ENCODE measurements at places on chromosomes 1 and 21.

DNA sequence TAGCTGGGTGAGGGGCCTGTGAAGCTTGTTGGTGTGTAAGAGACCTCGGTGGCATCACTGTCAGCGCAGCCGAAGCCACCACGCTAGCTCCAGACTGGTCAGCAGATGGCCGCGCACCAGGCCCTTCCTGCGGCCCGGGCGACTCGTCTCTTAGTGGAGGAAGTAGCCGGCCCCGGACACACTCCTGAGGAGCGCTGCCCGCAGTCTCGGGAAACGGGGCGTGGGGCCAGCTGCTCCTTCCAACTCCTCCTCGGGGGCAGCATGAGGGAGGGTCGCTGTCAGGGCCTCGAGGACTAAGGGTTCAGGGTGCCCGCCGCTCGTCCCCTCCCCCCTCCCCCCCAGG lies 20.4 kb downstream of the H3-3A start:
- no peak for DNase-seq

- no peak for DNase-seq
Measured at GRCh38 chr1:208919371-208919770, 664.1 kb upstream of the CAMK1G start.

DNA sequence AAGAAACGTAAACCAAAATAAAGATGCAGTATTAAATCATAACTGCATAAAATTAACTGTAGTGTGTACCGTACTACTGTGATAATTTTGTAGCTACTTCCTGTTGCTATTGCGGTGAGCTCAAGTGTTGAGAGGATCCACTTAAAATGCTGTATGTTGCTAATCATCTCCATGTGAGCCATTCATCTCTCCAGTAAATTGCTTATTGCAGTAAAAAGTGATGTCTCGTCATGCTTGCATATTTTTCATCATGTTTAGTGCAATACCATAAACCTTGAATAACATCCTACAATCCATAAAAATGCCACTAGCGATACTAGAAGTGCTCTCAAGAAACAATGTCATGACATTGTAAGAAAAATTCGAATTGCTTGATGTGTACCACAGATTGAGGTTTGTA lies 66.3 kb downstream of the RAVER2 start:
- no peak for DNase-seq

DNA sequence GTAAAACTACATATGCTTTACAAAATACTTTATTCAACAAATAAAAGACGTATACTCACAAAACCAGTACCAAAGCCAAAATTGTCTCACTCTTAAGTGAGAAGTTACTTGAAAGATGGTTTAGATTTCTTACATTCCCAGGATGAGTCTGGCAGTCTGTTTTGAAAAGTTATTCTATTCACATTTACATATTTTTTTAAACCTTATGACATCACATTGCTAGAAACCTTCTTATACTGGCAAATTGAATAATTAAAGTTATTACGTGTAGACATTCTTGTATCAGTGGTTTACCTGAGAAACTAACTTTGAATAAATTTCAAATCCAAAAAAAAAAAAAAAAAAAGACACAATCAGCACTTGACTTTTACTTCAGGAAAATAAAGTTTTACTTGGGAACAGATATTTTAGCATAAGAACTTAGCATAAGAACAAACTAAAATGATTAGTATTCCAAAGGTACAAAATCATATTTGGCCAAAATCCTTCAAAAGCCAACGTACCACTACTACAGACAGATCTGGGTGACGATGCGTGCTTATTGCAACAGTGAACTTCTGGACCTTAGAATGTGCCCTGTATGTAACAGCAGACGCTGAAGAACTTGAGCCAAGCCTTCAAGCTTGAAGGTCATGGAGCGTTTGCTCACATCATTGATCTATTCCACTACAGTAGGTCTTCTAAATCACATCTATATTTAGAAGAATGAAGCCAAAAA lies 2.5 kb downstream of the CDC42BPA start:
- DNase-seq: no peak

- no peak for DNase-seq
Measured at GRCh38 chr1:214603819-214604252, 841 bp downstream of the CENPF start.

GRCh38 chr1:204461331-204462228 lies 33.0 kb downstream of the PIK3C2B start:
- DNase-seq: no peak

DNA sequence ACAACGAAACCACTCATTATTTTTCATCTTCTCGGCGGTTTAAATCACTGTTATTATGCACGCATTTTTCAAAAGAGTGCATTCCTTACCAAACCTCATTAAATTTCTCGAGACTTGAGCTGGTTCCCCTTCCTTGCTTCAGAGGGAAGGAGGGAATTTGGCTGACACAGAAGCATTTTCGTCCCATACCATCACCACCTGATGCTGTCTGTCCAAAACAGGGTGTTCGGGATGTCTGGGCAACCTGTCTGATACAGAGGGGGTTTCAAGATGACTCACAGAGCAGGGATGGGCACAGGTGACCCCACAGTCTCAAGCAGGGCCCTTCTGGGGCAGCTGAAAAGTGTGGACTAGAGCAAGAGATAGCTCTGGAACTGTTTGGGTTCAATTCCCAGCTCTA lies 12.3 kb upstream of the RCC2 start:
- no peak for DNase-seq

DNA sequence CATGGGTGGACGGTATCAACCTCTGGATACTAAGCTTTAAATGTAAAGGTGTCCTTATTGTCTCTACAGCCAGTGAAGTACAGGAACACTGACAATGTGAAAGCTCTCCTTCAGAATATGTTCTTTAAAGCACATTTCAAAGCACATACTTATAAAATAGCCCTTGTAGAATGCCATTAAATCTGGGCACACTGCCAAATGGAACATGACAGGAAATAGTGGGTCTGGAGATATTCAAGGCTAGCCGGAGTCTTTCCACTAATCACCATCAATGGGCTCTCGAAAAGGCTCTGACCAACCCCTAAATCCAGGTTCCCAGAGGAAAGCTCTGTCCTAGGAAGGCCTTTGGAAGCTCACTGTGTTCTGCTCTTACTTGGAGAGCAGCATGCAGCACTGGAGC lies 46.6 kb downstream of the PLD5 start:
- no peak for DNase-seq

DNA sequence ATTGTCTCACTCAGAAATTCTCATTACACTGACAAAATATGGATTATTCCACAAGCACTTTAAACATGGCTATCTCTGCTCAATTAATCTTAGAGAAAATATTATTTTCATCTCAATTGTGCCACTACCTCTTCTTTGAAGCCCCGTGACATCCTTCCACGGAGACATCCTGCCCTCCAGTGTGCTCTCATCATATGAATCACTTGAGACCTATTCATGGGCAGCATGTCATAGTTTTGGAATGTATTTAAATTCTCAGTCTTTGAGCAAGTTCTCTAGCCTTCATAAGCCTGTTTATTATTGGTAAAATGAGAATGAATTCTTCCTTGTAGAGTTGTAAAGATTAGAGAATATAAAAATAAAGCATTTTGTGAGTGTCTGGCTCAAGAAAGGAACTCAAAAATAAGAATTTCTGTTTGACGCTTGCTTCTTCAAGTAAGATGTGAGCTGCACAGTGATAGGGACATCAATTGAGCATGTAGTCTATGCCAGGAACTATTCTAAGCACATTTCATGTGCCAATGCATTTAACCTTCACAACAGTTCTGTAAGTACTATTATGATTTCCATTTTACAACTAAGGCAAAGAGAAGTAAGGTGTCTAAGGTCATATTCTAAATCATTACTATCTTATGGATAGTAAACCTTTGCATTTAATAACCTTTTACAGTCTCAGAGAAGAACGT lies 557.4 kb upstream of the ZRANB2 start:
- DNase-seq: no peak

GRCh38 chr21:44502171-44502958 lies 37.6 kb downstream of the KRTAP10-1 start:
- DNase-seq: no peak

GRCh38 chr1:167683226-167683625 lies 38.6 kb upstream of the MPZL1 start:
- DNase-seq: no peak

- DNase-seq: no peak
Measured at GRCh38 chr1:18531503-18531845, 50.7 kb downstream of the KLHDC7A start.

DNA sequence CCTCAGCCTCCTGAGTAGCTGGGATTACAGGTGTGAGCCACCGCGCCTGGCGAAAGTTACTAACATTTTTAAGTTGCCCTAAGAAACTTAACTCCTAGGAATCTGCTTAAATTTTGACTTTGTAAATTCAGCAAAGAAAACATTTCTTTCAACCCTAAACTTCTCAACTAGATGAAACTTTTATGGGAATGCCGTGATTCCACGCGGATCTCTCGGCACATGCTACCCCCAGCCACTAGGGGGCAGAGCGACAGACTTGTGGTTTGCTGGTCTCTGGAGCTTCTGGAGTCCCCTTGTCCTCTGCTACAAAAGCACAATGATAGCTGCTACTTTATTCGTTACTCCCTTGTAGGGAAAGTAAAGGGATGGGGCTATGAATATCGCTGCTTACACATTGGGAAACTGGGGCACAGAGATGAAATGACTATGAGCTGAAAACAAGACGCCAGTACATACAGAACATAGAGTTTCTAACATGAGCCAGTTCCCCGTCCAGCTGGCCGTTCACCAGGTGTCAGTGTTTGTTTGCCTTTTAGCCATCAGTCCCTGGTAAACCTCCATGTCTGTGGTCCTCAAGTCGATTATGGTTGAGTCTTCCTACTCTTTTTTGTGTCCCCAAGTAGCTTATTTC lies 114.7 kb downstream of the PBX1 start:
- no peak for DNase-seq

- DNase-seq: no peak
Measured at GRCh38 chr1:33713058-33713877, 150.6 kb upstream of the HMGB4 start.

GRCh38 chr1:97379387-97380075 lies 541.3 kb downstream of the DPYD start:
- DNase-seq: no peak

GRCh38 chr1:110718452-110718851 lies 43.7 kb upstream of the KCNA3 start:
- DNase-seq: no peak

DNA sequence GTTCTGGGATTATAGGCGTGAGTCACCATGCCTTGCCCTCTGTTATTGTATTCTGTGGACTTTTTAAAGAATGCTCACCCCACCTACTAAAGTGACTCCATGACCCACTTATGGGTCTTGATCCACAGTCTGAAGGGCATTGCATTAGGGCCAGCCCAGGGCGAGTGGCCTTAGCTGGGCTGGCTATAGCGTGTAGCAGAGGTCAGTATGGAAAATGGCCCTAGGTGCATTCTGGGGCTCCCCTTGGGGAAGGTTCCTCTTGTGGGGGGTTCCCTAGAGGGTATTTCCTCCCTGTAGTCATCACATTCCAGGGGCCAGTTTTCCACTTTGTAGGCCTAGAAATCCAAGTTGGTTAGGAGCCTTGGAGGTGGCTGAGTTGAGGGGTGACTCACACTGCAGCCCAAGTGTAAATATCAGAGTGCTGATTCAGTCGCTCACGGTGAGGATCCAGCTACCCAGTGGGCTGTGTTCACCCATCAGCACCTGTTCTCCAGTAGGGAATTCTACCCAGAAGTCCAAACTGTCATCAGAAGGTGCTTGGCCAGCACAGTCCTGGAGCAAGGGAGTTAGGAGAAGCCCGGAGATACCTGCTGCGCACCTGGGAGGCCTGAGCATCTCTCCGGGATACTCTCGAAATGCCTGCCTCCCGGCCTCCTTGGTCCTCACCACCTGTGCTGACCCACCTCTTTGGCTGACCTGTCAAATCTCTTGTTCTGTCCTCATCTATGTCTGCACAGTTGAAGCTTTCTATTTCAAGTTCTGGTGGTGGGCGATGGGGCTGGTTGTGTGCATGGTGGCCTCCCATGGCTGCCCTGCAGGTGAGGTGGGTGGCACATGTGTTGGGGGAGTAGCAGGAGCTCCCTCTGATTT lies 52.2 kb downstream of the NENF start:
- DNase-seq: no peak

DNA sequence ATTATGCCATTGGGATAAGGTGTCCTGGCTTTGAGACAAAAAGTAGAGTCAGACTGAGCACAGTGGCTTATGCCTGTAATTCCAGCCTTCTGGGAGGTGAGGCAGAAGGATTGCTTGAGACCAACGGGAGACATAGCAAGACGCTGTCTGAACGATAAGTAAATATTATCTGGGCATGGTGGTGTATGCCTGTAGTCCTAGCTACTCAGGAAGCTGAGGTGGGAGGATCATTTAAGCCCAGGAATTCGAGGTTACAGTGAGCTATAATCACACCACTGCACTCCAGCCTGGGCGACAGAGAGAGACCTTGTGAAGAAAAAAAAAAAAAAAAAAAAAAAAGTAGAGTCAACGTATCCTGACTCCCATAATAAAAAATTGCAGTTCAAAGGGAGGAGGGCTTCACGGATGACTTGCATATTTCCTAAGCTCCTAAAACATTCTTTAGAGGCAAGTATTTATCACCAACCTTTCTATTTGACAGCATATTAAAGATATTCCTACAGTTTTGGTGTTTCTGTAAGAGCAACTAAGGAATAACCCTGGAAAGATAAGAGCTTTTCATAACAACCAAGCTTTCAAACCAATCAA lies 141.2 kb downstream of the SLC44A5 start:
- DNase-seq: no peak

- DNase-seq: no peak
Measured at GRCh38 chr21:36591326-36591970, 107.5 kb upstream of the SIM2 start.

- DNase-seq: no peak
Measured at GRCh38 chr1:179550746-179551682, 24.7 kb downstream of the NPHS2 start.

DNA sequence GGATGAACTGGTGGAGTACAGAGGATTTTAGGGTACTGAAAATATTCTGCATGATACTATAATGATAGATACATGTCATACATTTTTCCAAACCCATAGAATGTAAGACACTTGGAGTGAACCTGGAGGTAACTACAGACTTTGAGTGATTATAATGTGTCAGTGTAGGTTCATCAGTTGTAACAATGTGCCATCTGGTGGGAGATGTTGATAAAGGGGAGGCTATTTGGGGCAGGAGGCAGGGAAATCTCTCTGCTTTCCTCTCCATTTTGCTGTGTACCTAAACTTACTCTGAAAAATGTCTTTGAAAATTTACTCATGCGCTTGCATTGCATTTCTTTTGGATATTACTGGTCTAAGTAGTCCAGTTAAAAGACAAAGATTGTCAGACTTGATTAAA lies 35.2 kb downstream of the PTBP2 start:
- DNase-seq: no peak

DNA sequence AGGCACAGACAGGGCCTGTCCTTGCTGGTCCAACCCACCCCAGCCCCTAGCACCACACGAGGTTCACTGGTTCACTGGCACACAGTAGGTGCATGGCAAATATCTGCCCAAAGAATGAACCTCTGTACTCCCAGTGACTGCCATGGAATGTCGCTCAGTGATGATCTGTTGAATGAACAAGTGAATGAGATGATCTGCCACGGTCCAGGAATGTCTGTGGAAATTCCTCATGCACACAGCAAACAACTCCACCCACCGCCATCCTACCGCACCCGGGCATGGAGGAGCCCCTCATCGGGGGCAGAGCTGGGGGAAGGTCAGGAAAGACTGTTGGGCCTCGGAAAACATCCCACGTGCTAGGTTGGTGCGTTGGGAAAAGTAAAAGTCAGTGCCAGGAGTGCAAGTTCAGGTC lies 1.7 kb downstream of the HSPG2 start:
- no peak for DNase-seq

GRCh38 chr1:44200336-44200735 lies 12.9 kb upstream of the DMAP1 start:
- no peak for DNase-seq

GRCh38 chr1:53328541-53329499 lies 950 bp upstream of the LRP8 start:
- DNase-seq: no peak

GRCh38 chr1:64179588-64179987 lies 23.8 kb upstream of the UBE2U start:
- no peak for DNase-seq
